T-helper 2 cell treated with Interferon-gamma antibody and Interleukin-4, amounts not matched to agents 5 μg/mL and 100 μg/mL, for 36 hours (primary cell): ENCODE measurements at places on chromosomes 3 and 15.

DNA sequence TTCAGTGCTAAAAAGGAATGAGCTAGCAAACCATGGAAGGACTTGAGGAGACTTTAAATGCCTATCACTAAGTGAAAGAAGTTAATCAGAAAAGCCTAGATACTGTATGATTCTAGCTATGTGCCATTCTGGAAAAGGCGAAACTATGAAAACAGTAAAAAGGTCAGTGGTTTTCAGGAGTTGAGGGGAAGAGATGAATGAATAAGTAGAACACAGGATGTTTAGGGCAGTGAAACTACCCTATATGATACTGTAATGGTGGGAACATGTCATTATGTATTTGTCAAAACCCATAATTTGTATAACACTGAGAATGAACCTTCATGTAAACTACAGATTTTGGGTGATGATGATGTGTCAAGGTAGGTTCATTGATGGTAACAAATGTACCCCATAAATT lies 9.6 kb upstream of the CD276 start:
- no peak for DNase-seq

- DNase-seq, result no peak
Measured at GRCh38 chr15:66906668-66907614, 158.5 kb upstream of the SMAD3 start.

DNA sequence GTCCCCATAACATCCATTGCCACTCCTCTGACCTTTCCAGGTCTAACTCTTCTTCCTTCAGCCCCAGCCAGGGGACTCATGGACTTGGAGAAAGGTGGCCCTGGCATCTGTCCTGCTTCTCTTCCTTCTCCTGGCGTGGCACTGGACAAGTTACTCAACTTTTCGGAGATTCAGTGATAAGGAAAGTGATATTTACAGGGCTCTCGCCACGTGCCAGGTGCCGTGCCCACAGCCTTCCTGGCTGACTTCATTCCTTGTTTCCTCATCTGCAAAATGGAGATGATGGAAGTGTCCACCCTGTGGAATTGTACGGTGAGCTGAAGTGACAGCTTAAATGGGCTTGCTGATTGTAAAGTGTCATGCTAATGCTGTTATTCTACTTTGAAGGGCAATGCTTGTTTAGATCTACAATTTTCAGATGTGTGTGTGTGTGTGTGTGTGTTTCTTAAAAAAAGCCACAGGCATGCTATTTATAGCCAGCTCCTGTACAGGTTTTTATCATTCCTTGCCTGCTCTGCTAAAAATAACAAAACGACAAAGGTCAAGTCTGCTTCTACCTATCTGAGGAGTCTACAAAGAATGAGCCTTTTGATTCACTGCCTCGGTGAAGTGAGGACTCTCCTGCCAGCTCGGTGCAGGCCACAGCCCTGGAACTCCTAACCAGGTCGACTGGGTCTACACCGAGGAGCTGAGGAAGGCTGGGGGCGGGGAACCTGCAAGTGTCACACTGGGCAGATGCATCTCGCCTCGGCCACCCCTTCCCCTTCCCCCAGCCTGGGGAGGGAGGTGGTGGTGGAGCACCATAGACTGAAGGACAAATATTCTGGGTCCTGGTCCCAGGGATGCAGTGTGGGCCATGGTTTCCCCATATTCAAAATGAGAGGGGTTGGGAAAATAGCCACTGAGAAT lies 11.4 kb upstream of the ATP2B2 start:
- DNase-seq, result no peak

DNA sequence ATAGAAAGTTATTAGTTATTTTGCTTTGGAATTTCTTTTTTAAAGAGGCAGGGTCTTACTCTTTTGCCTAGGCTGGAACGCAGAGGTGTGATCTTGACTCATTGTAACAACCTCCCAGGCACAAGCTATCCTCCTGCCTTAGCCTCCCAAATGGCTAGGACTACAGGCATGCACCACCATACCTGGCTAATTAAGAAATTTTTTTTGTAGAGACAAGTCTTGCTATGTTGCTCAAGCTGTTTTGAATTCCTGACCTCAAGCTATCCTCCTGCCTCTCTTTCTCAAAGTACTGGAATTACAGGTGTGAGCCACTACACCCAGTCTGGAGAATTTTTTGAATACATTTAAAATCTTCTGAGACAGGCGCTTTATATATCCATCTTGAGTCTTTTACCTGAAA lies 49.5 kb downstream of the IQGAP1 start:
- no peak for DNase-seq

DNA sequence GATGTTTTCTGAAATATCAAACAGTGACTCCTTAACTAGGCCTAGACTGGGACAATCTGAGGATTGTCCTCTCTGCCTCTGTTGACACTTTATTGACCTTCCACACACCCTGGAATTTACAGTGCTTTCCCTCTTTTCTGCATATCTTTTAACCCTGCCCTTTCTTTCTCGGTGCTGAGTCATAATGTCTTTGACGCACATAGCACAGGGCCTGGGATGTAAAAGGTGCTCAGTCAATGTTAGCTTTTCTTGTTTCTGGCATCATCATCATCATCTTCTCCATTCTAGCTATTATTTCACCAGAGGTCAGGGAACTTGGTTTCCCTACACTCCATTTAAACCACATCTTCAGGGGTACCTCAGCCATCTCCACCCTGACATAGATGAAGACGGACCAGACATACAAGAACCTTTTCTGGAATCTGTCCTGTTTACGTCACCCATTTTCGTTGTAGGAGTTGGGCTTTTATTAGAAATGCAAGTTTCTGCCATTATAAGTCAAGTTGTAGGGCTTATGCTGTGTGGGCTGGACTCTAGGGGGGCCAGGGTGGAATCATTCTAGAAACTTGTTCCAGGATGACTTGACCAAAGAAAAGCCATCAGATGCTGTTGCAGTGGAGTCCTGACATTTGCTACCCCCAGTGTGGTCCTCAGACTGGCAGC lies 46.6 kb downstream of the ZBTB38 start:
- no peak for DNase-seq

DNA sequence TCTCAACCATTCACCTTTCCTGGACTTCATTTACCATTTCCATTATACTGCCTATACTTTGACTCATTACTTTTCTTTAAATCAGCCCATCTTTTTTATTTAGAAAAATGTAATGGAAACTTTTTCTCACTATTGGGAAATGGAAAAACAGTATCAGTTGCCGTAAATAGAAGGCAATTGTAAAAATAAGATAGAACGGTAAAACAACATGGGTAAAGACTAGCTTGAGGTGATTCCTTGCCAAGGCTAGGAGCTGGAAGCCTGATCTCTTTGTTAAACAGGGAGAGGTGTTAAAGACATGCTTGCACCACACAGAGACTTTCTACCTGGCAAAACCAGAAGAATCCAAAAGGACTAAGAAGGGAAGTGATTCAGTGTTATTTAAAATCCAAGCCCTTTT lies 5.9 kb downstream of the FGD5 start:
- DNase-seq, result no peak

DNA sequence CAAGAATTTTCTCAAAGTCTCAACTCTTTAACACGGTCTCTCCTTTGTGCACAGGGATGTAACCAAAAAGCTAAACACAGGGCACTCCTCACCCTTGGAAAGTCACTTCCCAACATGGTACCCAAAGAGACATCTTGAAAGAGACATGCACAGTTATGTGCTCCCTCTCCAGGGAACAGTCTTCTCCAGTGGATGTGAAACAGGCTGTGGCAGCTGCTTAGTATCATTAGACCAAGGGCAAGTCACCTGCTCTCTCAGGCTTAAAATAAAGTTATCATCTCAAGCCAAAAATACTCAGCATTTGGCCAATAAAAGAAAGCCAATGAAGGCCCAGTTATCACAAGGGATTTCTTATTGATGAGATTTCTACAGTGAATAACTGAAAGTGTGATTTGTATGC lies 128.3 kb downstream of the WDR76 start:
- DNase-seq, result no peak

DNA sequence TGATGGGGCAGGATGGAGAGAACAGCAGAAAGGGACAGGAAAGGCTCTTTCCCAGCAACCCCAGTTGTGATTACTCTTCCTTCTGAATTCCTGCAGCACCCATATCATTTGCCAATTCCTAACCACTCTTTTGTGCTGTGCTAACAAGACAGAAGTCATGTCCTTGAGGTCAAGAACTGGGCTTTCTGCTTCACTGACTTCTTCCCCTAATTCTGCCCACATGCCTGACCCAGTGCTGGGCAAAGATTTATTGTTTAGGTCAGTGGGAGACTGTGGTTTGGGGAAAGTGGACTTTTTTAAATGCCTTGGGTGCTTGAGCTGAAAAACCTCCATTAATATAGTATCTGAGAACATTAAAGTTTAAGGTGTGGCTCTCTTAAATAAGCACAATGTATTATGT lies 4.2 kb upstream of the EFCAB12 start:
- DNase-seq, result no peak

DNA sequence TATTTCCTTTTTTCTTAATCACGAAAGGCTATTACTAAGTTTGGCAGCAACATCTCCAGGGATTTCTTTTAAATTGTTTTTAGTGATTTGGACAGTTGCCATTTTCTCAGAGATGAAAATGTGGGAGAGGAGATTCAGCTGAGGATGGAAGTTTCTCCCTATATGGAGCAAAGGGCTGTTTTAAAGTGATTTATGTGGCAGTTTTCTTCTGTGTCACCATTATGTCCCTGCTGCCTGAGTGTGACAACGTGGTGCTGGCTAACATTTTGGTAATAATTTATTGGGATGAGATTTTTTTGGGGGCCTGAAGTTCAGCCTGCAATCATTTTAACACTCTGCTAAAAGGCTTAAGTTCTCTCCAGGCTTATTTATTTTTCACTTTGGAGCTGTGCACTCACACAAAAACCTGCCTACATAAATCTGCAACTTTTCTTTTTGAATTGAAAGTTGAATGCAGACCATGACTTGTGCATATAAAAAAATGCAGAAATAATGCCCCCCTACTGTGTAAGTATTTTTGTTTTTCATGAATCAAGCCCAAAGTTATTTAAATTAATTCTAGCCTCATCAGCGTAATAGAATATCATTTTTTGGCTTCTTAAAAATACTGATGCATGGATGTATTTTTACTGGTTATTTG lies 210.9 kb downstream of the ZIC1 start:
- no peak for DNase-seq

DNA sequence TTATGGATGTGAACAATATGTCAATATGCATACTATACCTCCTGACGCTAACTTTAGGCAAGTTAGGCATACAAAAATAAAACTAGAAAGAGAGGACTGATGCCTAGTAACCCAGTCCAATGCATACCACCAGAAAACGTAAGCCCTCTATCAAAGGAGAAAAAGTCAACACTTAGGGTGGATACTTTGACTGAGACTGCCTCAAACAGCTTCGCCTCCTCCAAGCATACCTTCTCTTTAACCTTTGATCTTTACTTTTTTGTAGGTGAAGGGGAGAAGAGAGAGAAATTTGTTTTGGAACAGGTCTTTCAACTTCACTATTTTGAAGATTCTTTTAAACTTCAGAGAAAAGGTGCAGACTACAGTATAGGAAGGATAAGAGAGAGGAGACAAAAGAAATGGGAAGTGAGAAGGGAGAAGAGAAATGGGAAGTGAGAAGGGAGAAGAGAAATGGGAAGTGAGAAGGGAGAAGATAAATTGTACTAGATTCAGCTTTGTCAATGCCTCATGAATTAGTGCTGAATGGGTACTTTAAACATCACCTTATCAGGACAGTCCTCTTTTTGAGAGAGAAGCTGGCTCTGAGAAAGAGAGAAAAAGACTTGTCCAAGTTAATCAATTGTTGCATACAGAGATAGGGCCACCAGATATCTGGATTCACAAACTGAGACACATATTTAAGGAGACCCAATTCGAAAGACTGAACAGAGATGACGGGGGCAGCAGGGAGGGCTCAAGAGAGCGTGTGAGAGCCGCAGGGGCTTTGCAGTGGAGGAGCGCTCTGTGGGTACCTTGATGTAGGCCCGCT lies 1.0 kb downstream of the P3H2 start:
- DNase-seq, result no peak

DNA sequence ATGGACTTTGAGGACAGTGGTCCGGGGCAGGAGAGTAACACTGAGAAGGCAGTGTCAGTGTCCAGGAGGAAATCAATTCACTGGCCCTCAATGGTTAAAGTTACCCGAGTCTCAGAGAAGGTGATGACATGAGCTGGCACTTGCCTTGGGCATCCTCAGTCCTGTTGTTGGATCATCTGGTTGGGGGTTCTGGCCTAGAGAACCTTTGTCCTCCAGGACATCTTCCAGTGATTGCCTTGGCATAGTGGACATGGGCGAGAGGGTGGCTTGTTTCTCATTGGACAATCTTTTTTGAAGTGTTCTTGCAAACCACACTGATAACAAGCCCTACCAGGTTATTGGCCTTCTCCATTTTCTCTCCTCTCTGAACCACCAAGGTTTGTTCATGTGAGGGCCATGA lies 83.4 kb upstream of the TERB2 start:
- no peak for DNase-seq

- DNase-seq, result no peak
Measured at GRCh38 chr3:122941228-122942206, 86.0 kb downstream of the SEMA5B start.

DNA sequence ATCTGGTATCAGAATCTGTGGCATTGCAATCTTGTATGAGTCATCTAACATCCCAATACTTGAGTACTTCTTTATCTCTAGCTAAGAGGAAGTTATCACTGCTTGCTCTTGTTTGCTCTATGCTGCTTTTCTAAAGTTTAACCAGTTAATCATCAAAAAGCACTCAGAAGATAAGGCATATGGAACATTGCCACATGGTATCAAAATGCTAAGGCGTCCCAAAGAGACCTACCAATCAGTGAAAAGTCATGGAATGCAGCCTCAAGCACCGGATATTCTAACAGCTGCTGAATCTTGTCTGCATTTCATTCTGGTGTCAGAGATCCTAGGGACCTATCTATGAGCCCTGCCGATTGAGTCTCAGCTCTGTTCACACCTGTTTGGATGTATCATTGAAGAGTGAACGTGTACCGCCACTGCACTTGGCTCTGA lies 192.8 kb downstream of the ARPP21 start:
- no peak for DNase-seq

GRCh38 chr15:59230531-59231055 lies 23.9 kb downstream of the LDHAL6B start:
- no peak for DNase-seq

DNA sequence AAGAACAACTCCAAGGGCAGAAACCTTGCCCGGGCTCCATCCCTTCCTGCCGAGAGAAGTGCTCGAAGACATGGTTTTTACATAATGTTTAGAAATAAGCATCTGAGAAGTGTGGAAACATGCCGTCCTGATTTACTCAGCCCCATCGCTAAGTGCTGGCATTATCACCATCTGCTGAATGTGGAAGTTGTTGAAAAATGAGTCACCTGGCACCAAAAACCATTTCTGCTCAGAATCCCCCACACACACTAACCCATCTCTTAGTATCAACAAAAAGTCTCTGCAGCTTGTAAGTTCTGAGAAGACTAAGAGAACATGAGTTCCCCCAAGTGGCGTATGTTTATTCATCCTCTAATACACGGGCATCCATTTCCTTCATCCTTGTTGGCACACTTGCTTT lies 51.0 kb upstream of the ARL8B start:
- no peak for DNase-seq

- DNase-seq, result no peak
Measured at GRCh38 chr15:32677238-32677750, 35.8 kb downstream of the SCG5 start.
